ENCODE measurements at places on chromosomes 16 and 17. TPM values are rescaled to one million over a fixed set of nuclear protein-coding genes. Genes with fewer than 3 reads are reported as not detected.

Gene MT1M
- total RNA-seq = 6.7 TPM

Gene ALOX15B
- total RNA-seq = 0.16 TPM

Gene NAGS
- total RNA-seq = 0.68 TPM

Gene TMEM98
- total RNA-seq = 12.7 TPM

Gene RIPOR1
- total RNA-seq = 68.4 TPM

Gene KRTAP3-2
- not detected for total RNA-seq

Gene DRC7
- not detected for total RNA-seq

Gene MBTPS1
- total RNA-seq = 70.2 TPM

Gene RNF166
- total RNA-seq = 17.0 TPM

Gene EFTUD2
- 68.1 TPM for total RNA-seq

Gene KRTAP4-3
- total RNA-seq = not detected

Gene PIPOX
- 1.1 TPM for total RNA-seq

Gene TOP2A
- 3.0 TPM for total RNA-seq

Gene PYDC1
- not detected for total RNA-seq

Gene WWP2
- total RNA-seq = 24.8 TPM

Gene PTX4
- total RNA-seq = not detected

Gene SOCS1
- 6.0 TPM for total RNA-seq

Gene CLEC19A
- total RNA-seq = not detected

Gene ASPA
- total RNA-seq = 3.8 TPM

Gene NPIPA5
- total RNA-seq = 4.2 TPM

Gene NLGN2
- total RNA-seq = 7.0 TPM

Gene VTN
- total RNA-seq = 36.9 TPM

Gene SRL
- 419 TPM for total RNA-seq

Gene CES1
- 52.2 TPM for total RNA-seq

Gene MYOCD
- 37.6 TPM for total RNA-seq

Gene SCGB1C2
- not detected for total RNA-seq

Gene NUDT7
- total RNA-seq = 46.0 TPM

Measured in Right ventricle myocardium inferior (tissue), 1 donor.